ENCODE measurements at places on chromosomes 6 and 20.

DNA sequence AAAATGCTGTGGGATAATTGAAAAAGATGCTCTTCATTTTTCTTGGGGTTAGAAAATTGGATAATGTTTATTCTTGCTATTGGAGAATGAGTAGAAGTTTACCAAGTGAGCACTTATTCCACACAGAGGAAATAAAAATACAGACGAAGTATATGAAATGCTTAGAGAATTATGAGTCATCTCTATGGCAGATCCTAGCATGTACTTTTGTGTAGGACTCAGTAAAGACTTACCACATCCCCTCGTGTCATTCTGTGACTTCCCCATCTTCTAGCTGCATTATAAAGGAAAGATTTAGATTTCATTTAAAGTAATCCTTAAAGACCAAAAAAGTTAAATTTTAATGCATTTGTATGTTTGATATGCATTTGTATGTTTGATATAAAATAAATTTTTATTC, 685.6 kb downstream of the TBC1D32 start:
- no peaks in the 10 kb centered on the region for H3K27me3 ChIP-seq
- H3K4me3 ChIP-seq, result no peak overlapping the region

- no peaks in the 10 kb centered on the region for H3K4me1 ChIP-seq
- no peak overlapping the region for H3K4me3 ChIP-seq
- DNase-seq, result no peak
- no peaks in the 10 kb centered on the region for H3K36me3 ChIP-seq
- H3K27me3 ChIP-seq, result no peaks in the 10 kb centered on the region
- no peak overlapping the region for H3K27ac ChIP-seq
Measured at GRCh38 chr6:86961455-86962200, 24.3 kb downstream of the HTR1E start.

DNA sequence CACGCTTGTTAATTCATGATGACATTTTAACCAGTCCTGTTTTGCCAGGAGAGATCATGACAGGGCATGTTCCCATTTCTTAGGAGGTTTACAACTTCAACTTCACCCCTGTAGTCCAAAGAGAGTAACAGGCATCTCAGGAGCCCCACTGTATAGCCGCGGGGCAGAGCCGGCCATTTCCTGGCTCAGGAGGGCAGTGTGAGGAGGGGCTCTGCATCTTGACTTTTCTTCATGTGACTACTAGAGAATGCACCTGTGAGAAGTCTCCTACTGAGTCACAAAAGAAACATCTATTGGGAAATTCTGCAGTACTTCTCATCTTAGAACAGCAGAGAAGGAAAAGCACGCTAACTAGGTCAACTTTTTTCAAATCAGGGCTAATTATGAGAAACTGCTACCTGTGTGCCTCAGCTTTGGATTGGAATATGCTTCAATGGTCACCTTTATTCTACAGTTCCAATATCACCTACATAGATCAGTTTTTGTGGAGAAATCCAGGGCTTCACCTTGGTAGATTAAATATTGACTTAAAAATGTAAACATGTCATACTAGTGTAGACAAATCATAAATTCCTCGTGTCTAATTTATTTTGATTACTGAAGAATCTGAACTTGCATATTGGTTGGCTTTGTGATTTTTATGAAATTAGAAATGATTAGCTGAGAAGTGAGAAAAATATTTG, 28.6 kb upstream of the SIM1 start:
- no peak overlapping the region for H3K4me3 ChIP-seq
- H3K36me3 ChIP-seq, result no peaks in the 10 kb centered on the region
- DNase-seq, result no peak
- H3K27me3 ChIP-seq, result no peaks in the 10 kb centered on the region
- H3K4me1 ChIP-seq, result peaks cover 2% of the 10 kb centered on the region

- peaks cover 10% of the 10 kb centered on the region for H3K4me1 ChIP-seq
- H3K36me3 ChIP-seq, result no peaks in the 10 kb centered on the region
- no peak for DNase-seq
Measured at GRCh38 chr6:107813555-107814194, 10.4 kb downstream of the SCML4 start.

DNA sequence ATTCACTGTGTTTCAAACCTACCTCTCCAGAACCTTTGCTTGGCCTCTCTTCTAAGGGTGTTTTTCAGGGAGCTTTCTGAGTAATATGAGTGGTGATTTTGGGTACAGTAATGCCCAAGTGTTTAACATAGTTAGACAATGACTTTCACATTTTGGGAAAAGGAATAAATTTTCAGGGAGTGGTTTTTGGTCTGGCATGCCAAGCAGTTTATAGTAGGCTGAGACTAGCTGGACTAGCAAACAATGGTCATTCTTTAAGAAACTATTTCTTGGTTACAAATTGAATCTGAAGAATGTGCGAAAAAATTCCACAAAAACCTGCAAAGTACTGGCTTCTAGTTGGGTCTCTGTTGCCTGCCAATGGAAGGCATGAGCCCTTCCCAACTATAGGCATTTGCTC, 15.4 kb downstream of the FNDC1 start:
- DNase-seq, result no peak
- H3K27me3 ChIP-seq, result peaks cover 10% of the 10 kb centered on the region
- no peaks in the 10 kb centered on the region for H3K4me1 ChIP-seq
- H3K36me3 ChIP-seq, result no peaks in the 10 kb centered on the region
- no peak overlapping the region for H3K4me3 ChIP-seq

DNA sequence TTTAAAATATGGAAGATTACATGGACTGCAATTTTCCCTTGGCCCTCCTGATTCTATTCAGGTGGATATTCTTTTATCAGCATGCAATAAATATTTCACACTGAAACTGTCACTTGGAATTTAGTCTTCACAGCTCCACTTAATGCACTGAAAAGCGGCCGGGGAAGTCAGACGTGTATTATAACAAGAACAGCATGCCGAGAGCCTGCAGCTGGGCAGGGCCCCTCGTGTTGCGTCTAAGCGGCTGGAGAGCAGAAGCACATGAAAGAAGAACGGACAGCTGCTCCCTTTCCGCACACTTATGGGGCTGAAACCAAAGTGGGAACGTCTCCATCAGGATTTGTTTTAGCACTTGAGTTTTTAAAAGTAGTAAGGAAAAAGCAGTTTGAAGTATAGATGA, 57.2 kb downstream of the LYRM4 start:
- H3K4me3 ChIP-seq, result no peak overlapping the region
- H3K36me3 ChIP-seq, result peaks cover 5% of the 10 kb centered on the region
- DNase-seq, result no peak

Measured in mesenchymal stem cell (in vitro differentiated cells and primary cell).